Choroid plexus epithelial cell (primary cell): ENCODE measurements at places on chromosomes 4 and X.

- DNase-seq: no peak
Measured at GRCh38 chr4:189204616-189205015, 736.1 kb upstream of the FRG1 start.

DNA sequence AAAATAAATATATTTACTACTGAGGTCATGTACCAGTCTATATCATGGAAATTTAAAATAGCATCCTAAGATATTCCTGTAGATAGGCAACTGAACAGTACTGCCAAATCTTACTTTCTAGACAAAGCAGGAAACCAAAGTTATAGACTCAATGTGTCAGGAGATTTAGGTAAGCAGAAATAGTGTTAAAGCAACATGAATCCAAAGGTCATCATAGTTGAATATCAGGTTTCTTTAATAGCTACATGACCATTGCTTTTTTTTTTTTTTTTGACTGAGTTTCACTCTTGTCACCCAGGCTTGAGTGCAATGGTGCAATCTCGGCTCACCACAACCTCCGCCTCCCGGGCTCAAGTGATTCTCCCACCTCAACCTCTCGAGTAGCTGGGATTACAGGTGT is 20.2 kb upstream of the ACSL4 start:
- DNase-seq: no peak

GRCh38 chrX:6468706-6469105 is 66.2 kb downstream of the VCX3A start:
- no peak for DNase-seq

DNA sequence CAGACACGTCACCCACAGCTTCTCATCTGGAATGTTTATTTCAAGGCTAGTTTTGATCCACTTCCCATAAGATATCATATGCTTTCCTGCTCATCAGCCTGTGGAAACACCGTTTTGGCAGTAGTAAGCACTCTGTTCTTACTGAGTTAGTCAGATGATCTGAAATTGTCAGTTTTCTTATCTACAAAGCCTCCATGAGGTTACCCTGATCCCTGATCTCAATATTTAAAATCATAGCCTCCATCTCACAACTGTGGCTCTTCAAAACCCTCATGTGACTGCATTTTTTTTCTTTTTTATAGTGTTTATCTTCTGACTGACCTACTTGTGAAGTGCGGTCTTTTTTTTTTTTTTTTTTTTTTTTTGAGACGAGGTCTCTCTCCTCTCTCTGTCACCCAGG is 22.7 kb downstream of the BST1 start:
- DNase-seq: peak; percentile 68

GRCh38 chrX:47587906-47588735 is 5.9 kb downstream of the TIMP1 start:
- no peak for DNase-seq

GRCh38 chr4:38085751-38086150 is 125.6 kb downstream of the PTTG2 start:
- no peak for DNase-seq

DNA sequence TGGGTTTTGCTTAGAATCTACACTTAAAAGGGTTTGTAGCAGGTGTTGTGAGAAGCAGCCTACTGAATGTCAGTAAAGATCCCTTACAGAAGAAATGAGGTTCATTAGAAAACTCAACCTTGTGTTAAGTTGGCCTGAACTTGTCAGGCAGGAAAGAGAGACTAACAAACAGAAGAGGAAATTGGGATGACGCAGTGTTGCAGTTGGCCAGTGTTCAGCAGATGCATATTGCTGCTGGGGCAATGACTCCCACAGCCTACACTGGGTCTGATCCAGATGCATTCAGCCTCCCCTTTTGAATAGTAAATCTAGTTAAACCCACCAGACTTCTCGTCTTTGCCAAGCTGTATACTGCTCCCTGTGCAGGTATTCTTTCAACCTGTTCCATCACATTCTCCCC is 409.4 kb downstream of the UBE2NL start:
- no peak for DNase-seq

- peak; percentile 75 for DNase-seq
Measured at GRCh38 chr4:123597586-123597985, 201.0 kb downstream of the SPRY1 start.

GRCh38 chr4:176790398-176790797 is 2.3 kb downstream of the VEGFC start:
- DNase-seq: no peak

GRCh38 chr4:18201885-18202284 is 180.3 kb upstream of the LCORL start:
- no peak for DNase-seq

DNA sequence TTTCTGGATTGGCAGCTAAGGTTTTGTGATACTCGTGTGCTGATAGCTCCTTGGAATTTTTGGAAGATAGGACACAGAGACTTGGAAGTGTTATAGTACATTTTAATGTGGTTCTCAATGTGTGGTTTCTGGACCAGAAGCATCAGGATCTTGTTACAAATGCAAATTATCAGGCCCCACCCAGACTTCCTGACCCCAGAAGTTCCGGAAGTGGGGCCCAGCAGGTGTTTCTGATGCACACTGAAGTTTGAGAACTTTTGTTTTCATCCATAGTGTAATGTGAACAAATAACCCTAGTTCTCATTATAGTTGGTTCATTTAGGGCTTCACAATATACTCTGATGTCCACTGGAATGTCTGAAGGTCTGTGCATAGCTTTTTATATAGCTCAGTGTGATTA is 49.6 kb downstream of the LAMP2 start:
- DNase-seq: peak; percentile 7

DNA sequence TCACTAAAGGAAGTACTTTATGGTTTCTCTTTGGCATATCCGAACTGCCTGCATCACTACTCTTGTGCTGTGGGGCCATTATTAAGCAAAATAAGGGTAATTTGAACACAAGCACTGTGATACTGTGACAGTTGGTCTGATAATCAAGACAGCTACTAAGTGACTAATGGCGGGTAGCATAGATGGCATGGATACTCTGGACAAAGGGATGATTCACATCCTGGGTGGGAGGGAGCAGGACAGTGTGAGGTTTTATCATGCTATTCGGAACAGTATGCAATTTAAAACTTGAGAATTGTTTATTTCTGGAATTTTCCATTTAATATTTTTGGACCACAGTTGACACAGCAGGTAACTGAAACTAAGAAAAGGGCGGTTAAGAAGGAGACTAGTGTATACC is 52.6 kb upstream of the CITED1 start:
- DNase-seq: peak; percentile 18

GRCh38 chrX:151929126-151929525 is 16.4 kb downstream of the MAGEA4 start:
- no peak for DNase-seq

- DNase-seq: peak; percentile 17
Measured at GRCh38 chr4:153549405-153549804, 83.2 kb downstream of the TMEM131L start.

DNA sequence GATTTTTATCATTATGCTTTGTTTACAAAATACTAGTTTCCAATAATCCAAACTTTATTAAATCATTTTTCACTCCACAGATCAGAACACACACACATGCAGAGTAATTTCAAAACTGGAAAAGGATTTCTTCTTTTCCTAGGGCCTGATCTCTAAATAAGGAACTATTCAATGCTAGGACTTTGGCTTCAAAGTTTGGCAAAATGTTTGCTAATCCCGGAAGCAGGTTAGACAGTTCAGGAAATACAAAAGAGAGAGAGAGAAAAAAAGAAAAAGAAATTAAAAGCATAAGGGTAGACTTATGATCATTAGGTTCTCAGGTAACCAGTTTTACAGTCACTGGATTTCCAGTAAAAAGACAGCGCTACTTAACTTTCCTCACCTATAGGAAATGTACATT is 211.0 kb downstream of the DCLK2 start:
- DNase-seq: no peak

GRCh38 chrX:103510031-103510430 is 9.3 kb downstream of the RAB40A start:
- no peak for DNase-seq

- DNase-seq: no peak
Measured at GRCh38 chr4:183348136-183348535, 25.9 kb upstream of the CLDN24 start.

DNA sequence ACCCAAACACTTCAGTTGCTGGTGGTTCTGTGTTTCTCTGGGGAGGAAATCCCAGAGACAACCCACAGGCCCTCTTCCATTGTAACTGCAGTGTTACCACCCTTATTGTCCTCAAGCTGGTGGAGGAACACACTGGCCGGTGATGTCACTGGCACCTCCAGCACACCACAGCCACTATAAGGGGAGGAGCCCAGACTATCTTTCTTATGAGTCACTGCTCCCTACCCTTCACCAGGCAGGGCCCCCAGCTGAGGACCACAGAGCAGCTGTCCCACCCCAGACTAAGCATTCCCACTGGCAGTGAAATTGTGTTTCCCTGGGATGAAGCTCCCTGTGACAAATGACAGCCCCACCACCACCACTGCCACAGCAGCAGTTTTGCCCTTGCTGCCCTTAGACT is 171.8 kb upstream of the FGF16 start:
- no peak for DNase-seq

DNA sequence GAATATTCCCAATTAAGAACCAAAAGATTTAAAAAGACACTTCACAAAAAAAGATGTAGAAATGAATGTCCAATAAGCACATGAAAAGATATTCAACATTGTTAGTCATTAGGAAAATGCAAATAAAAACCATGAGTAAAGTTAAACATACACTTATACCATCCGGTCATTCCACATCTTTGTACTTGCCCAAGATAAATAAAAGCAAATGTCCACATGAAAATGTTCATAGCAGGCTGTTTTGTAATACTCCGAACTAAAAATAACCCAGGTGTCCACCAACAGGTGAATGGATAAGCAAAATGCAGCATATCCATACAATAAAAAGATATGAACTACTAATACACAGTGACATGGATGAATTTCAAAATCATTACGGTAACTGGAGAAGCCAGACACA is 28.6 kb upstream of the ZCCHC4 start:
- DNase-seq: no peak

DNA sequence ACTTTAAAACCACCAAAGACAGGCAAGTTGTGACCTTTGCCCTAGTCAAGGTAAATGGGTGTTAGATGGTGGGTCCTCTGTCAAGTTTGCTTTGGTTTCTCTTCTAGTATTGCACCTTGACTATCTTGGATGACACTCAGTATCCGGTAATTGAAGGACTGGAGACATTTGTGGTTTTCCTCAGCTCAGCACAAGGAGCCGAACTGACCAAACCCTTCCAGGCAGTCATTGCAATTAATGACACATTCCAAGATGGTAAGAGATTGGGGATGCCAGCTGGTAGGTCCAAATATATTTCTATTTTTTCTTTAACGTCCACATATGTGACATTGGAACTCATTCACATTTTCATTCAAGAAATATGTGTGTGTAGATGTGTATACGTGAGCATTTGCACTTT is 69.3 kb upstream of the ANXA3 start:
- no peak for DNase-seq

GRCh38 chr4:53744446-53745160 is 153.3 kb upstream of the LNX1 start:
- DNase-seq: no peak

GRCh38 chr4:81538716-81539427 is 67.2 kb upstream of the RASGEF1B start:
- no peak for DNase-seq

- DNase-seq: peak; percentile 13
Measured at GRCh38 chr4:150679765-150680343, 97.9 kb downstream of the MAB21L2 start.

DNA sequence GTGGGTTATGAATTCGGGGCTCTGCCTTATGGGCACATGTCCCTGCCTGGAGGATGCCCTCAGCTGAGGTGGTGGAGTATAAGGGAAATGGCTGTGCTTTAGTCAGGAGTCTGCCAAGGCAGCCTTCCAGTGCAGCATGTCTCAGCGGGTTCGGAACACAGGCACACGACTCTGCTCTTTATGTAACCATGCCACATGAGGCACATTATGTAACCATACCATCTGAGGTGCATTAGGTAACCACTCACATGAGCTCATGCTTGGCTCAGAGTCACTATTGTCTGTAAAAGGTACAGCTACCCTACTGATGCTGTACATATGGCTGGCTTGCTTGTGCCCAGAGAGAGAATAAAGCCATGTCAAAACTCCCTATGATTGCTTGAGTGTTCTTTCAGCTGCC is 723.6 kb downstream of the TRAM1L1 start:
- no peak for DNase-seq

DNA sequence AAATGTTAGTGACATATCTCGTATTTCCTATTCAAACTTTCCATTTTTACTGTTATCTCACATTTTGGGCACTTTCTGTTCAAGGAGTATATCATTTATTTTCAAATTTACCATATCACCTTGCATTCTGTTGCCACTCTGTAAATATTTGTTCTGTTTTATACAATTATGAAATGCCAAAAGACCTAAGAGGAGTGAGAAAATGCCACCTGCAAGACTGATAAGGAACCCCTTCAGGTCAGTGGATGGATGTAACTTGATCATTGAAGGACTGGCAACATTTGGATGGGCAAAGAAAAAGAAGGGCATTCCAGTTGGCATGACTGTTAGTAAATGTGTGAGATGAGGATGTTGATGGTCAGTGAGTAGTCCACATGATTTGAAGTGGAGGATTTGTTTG is 79.1 kb downstream of the OTC start:
- no peak for DNase-seq

DNA sequence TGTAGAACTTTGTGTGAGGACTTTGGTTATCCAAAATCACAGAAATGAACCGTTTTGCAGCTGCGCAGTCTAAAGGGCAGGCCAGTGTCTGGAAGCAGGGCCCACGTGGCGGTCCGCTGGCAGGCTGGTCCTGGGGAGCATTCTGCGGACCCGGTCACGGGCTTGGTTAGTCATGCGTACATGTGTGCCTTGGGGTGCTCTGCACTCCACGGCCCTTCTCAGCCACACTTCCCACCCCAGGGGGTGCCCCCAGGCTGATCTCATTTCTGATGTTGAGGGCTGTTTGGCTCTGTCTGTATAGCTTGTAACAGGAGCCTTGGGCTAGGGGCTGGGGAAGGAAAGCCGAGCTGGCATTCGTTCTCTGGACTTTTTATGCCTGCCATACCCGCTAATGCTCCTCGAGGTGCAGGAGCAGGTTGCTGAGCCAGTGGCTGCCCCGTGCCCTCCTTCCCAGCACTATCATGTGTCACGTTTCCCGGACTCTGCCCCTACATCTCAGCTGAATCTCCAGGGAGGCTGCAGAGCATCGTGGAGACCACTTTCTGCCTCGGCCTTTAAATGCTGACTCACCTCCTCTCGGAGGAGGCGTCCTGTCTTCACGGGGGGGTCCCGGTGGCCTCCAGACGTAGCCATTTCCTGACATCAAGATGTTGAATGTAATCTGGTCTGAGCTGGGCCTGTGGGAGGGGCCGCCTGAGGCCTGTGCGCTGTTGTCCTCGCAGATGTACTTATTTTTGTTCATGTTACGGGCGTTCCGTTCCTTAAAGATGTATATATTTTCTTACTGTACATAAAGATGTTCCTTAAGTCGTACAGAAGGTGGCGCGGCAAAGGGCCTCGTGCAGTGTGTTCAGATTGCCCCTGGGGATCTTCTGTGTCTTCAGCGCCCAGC is 11.4 kb upstream of the TADA2B start:
- DNase-seq: peak; percentile 37
